Peyer's patch (tissue), 4 donors: ENCODE measurements at places on chromosomes 4 and X.
A peak's percentile ranks its signal among the peaks of the same experiment; 100 is the strongest.

DNA sequence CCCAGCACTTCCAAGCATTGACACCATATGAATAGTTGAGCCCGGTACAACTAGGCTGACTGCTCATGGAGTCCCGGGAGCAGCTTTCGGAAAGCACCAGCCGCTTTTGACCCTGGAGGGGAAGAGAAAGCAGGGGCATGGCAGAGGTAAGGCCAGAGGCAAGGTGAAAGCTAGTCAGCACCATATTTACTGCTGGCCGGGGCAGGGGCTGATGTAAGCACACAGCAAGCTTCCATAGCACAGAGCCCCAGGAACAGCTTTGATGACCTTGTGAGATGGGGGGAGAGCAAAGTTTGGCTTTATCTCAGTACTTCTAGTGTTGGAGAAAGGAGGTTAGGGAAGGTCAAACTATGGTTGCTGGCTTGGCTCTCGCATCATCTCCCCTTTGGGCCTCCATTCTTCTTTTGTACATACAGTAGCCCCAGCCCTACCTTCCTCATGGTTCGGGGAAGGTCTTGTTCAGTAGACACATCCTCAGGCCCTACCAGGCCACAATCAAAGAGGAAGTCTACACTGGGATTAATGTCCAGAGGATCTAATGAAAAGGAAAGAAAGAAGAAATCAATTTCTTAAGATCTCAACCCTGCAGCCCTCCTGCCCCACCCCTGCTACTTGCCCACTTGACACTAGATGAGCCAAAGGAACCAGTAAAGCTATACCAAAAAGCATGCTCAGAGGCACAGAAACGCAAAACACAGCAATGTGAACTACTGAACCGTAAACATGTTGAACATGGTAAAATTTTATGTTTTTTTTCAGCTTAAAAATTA, 9.4 kb downstream of the ZMYM3 start:
- DNase-seq = no peak

DNA sequence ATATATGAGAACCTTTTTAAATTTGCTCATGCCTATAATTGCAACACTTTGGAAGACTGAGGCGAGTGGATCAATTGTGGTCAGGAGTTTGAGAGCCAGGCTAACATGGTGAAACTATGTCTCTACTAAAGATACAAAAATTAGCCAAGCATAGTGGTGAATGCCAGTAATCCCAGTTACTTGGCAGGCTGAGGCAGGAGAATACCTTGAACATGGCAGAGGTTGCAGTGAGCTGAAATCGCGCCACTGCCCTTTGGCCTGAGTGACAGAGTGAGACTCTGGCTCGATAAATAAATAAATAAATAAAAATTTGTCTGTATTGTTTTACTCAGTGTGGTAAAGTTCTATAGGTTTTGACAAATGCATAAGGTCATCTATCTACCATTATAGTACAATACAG, 218.2 kb downstream of the ZC4H2 start:
- DNase-seq = no peak

DNA sequence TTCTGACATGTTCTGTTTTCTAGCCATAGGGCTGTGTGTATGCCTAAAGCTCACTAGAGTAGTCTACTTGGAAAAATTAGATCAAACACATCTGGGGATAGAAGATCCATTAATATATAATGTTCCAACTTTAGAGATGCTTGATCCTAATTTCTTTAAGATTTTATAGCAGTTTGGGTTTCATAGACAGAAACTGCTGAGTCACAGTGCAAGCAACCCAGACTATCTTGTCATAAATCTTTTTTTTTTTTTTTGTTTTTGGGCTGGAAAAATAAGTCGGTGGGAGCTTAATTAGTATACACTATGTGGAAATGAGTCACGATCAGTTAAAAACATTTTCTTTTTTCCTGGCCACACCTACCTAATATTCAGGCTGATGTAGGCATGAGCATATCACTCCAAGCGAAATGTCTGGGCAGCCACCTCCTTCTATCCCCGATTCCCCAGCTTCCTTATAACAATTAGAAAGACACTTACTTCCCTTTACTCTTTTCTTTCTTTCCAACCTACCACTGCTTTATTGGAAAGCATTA, 58.2 kb upstream of the CASK start:
- DNase-seq = no peak

GRCh38 chrX:37509349-37509748, 62.1 kb upstream of the LANCL3 start:
- no peak for DNase-seq

DNA sequence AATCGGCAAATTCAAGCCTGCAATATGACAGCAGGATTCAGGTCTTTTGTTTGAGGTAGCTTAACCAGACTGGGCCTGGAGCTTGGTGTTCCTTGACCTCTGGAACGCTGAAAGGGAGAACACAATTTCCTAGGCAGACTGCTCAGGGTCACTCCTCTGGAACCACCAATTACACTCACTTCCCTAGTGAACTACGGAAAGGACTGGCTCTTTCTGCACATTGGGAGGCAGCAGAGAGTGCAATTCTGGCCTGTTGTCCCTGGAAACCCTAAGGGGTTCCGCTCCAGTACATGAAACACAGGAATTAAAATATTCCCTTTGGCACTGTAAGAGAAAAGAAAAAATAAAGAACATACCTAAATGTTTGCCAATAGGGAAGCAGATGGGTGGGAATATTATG, 58.6 kb downstream of the GPC3 start:
- DNase-seq = no peak

- no peak for DNase-seq
These were observed 1056.3 kb upstream of the IGFBP7 start for GRCh38 chr4:58166490-58166889.

GRCh38 chrX:114077773-114078172, 506.1 kb upstream of the HTR2C start:
- DNase-seq = no peak

GRCh38 chr4:127523369-127523768, 109.4 kb upstream of the INTU start:
- no peak for DNase-seq

DNA sequence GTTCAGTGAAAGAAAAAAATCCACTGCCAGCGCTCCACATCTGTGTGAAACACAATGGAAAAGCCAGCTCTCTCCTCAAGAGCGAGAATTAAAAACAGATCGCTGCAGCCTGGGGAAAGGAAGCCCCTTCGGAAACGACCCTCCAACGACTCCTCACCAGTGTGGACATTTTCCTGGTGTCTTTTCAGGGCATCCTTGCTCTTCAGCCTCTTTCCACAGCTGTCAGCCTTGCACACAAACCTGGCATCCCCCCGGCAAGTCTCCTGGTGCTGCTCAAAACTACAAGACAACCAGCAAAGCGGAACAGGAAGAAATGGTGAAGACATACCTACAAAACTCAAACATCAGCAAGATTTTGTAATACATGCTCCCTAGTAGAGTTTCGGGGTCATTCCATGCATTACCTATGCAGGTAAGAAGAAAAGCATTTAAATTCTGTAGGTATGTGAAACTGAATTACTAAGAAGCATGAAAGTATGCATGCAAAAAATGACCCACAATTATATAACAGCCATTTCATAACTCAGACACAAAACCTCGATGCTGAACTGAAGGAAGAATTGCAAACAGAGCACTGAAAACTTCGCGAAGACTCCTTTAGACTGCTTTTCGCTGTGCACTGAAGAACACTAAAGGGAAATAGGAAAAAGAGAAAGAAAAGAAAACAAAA, 106.1 kb downstream of the PRDM5 start:
- DNase-seq = no peak

DNA sequence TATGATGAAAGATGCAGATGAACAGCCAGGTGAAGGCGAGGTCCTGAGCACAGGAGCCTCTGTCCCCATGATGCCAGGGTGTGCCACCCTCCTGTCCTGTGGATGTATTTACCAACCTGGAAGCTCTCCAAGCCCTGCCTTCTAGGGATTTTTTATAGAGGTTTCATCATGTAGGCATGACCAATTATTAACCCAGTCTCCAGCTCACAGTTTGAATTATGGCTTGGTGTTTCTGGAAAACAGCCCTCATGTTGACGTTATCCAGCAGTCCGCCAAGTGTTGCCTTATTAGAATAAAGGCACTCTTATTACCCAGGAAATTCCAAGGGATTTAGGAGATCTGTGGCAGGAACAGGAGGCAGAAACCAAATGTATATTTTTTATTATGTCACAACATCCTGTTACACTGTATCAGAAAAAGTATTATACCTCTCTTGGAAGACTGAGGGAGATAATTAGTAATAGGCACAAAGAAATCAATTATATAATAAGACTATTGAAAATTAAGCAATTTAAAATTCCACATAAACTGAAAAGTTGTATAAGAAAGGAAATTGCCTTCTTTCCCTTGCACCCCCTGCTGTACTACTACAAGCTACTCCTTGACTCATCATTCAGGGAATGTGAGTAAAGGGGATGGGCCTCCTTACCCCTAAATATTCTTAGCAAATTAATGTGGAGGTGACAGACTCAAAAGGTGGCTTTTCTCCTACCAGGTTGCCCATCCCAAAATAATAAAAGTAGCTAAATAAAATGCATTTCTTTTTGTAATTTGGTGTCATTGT, 129.6 kb downstream of the ZNF330 start:
- no peak for DNase-seq

GRCh38 chr4:157978680-157979361, 194.0 kb downstream of the GASK1B start:
- peak; percentile 61 for DNase-seq

DNA sequence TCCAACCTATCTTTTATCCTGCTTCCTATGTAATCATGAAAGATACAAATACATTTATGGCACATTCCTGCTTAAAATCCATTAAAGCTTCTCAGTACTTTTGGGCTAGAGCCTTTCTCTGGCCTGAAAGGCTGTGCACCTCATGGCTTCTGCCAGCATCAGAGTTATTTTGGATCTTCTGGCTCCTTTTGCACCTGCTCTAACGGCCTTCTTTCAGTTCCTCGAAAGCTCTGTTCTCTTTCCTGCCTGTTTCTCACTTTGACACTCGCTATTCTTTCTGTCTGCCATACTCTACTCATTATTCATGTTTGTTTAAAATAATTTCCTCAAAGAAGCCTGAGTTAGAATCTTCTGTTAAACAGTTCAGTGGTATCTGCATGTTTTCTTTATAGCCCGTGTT, 86.0 kb downstream of the LRP2BP start:
- DNase-seq = no peak

DNA sequence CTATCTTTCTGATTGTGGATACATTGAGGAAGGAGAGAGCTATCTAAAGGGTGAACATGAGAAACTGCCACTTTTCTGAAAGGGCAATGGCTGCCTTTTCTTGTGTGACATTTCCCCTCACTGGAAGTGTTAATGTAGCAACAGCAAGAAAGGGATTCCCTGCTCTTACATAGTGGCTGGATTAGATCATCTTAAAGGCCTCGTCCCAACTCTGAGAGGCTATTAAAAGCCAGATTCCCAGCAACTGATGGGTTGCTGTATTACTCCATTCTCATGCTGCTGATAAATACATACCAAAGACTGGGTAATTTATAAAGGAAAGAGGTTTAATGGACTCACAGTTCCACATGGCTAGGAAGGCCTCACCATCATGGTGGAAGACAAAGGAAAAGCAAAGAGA, 33.7 kb upstream of the ADH7 start:
- no peak for DNase-seq

DNA sequence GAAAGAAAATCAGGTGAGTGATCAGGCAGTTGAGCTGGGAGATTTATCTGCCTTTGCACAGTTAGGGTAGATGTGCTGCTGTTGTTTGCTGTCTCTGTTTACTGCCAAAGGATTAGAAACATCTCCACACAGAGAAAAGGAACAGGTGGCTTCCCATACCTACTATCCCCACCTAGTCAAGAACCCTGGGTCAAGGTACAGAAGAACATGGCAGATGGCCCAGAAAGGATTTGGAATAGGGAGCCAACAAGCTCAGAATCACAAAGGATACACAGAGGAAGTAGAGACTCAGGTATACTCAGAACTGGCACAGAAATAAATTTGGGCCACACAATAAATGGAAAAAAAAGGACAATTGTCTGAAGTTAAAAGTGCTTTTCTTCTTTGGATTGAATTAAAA, 64.3 kb downstream of the TIGD2 start:
- no peak for DNase-seq

- DNase-seq = no peak
These were observed 34.1 kb downstream of the ART3 start for GRCh38 chr4:76108467-76109181.

DNA sequence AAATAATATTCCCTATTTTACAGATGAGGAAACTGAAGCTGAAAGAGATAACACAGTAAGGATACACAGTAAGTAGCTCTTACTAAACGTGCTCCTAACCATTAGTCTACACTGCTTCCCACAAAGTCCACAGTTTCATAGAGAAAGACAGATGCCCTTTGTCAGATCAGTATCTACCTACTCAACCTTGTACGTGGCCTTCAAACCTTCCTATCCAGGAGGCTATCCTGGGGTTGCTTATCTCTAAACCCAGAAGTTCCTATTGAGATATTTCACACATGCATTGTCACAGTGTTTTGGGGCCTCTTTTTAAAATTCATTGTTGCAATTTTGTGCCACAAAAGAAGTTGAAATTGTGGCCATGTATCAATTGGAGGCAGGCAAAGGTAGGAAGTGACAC, 208.0 kb downstream of the ENOX2 start:
- DNase-seq = no peak

- no peak for DNase-seq
These were observed 36.9 kb downstream of the RP2 start for GRCh38 chrX:46873746-46874145.

DNA sequence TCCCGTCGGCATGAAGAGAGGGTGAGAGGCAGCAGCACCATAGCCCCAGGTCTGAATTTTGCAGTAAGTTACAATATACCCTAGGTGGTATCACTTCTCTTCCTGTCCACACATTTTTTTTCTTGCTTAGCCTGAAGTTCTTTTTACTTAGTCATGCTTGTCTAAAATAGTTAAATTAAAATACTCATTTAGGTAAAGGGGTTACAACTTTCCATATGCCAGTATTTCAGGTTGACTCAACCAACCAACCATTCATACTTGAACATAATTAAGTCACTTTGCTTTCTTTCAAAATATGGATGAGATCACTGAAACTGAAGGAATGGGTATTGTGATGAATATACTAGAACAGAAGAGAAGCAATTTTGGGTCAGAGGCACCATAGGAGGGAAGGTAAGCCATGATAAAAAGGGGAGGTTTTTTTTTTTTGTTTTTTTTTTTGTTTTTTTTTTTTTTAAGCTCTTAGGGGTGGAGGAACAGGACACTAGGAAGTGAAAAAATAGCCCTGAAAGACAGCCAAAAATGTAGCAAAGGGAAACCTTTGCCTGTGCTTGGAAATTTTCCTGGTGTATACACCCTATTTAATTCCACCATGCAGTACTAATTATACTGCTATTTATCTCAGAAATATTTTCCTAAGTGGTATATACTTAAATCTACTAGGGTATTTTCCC, 41.8 kb downstream of the RPS6KA3 start:
- no peak for DNase-seq

DNA sequence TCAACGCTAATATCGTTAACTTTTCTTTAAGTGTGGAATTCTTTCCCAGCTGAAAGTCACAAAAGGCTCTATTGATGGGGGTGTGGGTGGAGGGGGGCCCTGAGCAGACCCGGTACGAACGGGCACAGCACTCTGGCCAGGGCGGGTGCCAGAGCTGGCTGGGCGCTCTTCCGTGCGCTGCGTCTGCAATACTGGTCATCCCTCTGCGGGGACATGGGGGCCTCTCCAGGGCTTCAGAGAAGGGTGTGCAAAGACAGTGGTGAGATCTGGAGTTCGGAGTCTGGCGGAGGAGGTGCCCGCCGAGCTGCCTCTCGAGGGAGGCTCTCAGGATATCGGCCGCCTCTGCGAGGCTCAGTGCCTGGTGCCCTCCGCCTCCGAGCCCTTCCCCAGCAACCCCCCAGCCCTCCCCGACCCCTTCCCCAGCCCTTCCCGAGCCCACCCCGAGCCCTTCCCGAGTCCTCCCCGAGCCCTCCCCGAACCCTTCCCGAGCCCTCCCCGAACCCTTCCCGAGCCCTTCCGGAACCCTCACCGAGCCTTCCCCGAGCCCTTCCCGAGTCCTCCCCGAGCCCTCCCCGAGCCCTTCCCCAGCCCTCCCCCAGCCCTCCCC, 34.3 kb downstream of the FGFRL1 start:
- peak; percentile 30 for DNase-seq
